ENCODE measurements at places on chromosomes 5 and 9.

DNA sequence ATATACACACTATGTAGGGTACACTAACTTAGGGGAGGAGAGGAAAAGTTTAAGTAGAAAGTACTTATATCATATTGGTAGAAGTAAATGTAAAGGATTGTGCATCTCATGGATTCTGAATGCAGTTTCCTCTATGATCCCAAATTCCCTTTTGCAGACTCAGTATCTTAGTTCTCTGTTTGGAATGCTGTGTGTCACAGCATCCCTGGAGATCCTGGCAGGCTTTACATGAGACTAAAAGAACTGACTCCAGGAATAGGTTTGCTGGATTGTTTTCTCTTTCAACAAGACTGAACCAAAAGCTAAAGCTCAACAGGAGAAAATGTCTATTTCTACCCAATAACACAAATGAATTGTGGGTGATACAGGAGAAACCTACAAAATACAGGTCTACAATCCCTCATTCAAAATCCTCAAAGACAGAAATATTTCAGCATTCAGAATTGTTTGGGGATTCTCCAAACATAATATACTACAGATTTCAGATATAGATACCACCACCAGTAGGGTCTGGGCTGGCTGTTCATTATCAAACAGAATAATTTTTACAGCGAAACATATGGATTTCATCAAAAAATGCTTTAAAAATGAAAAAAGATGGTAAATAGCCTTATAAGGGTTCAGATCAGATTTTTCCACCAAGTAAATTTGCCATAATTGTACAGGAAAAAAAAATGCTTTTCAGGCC is 324.7 kb upstream of the GRAMD2B start:
- no peak for DNase-seq

DNA sequence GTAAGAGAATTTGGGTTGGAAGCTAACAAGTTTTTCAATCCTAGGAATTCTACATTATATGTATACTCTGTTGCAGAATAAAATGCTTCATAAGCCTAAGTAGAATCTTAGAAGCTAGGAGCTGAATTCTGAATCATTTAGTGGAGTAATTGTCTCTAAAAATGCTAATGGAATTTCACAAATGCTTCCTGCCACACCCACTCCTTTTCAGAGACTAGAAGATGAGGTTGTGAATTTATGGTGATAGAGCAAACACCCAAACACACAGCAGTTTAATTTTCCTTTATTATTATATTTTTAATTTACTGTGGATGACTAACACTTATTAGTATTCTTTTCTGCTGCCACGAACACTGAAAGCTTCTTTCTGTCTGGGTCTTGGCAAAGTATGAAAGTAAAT is 208.0 kb upstream of the PDE4D start:
- DNase-seq = no peak

DNA sequence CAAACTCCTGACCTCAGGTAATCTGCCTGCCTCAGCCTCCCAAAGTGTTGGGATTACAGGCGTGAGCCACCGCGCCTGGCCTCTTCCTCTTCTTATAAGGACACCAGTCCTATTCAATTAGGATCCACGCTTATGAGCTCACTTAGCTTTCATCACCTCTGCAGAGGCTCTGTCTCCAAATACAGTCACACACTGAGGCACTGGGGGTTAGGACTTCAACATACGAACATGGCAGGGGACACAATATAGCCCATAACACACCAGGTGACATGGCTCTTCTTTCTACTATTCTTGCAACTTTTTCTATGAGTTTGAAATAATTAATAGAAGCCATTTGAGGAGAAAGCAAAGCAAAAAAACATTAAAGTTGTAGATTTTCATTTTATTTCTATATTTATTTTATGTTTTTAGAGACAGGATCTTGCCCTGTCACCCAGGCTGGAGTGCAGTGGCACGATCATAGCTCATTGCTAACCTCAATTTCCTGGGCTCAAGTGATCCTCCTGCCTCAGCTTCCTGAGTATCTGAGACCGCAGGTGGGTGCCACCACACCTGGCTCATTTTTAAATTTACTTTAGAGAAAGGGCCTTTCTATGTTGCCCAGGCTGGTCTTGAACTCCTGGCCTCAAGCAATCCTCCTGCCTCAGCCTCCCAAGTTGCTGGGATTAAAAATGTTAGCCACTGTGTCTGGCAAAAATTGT is 6.0 kb upstream of the PRRT1B start:
- no peak for DNase-seq

DNA sequence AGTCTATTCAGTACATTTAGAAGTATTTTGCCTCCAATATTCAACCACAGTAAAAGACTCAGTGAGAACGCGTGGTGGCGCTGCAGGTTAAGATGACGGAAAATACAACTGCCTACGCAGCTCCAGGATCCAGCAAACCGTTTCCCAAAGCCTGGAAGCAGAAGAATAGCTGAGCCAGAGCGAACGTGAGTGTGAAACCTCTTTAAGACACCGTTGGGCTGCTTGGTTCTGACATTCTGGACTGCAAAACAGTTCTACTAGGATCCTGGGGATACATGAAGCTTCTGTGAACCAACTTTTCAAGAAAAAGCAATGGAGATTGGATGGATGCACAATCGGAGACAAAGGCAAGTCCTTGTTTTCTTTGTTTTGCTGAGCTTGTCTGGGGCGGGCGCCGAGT is at the start of gene PCDHB16:
Gene PCDHB16 (plus strand): TSS at position 140 of the 400 bp plus-strand sequence. CDS start 173 bp downstream, at position 313.
- DNase-seq = no peak

GRCh38 chr9:17322882-17323864 is 188.3 kb downstream of the CNTLN start:
- DNase-seq = no peak

GRCh38 chr9:113488071-113488470 is 24.5 kb downstream of the RGS3 start:
- DNase-seq = no peak

DNA sequence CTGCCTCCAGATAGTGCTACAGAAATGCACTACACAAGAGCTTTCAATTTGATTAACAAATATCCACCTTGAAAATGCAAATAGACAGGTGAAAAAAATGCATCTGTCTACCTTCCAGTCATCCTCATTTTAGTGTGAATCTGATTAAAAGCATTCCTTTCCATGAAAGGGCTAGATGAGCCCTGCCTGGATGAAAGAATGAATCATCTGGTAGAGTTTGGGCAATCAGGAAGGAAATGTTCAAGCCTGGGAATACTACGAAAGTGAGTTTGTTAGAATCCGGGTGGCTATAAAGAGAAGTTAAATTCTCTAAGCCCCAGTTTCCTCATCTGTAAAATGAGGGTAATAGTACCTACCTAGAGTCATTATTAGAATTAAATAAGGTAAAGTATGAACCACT is 142.6 kb downstream of the FAM114A2 start:
- DNase-seq = no peak

Measured in stimulated activated CD4-positive, alpha-beta T cell treated with anti-CD3 and anti-CD28 coated beads, Interleukin-4, amount 100 ng/mL, for 24 hours (primary cell).